ENCODE measurements at places on chromosomes 5 and 9. TPM values are rescaled to one million over a fixed set of nuclear protein-coding genes. Genes with fewer than 3 reads are reported as not detected.

Gene MLANA
- not detected for total RNA-seq

- peaks cover 7% of the 10 kb centered on the region for H3K4me1 ChIP-seq
- H3K4me3 ChIP-seq: no peak overlapping the region
- H3K27me3 ChIP-seq: no peaks in the 10 kb centered on the region
- no peaks in the 10 kb centered on the region for H3K36me3 ChIP-seq
- no peak for DNase-seq
- no peak overlapping the region for H3K27ac ChIP-seq
Observed at GRCh38 chr9:134069480-134070399, 1.9 kb upstream of the BRD3 start.

DNA sequence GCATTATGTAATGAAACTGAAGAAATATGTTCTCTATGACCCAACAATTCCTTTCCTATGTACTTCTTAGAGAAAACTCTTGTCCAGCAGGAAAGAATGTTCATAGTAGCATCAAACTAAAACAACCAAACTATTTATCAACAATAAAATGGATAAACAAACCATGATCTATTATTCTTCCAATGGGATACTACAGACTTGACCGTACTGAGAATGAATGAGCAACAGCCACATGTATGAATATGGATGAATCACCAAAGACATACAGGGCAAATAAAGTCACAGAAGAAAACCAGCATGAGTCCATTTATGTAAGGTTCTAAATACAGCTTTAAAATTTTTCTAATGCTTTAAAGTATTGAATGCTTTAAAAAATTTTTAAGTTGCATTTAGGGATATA lies 73.6 kb upstream of the SUSD1 start:
- H3K27me3 ChIP-seq: no peaks in the 10 kb centered on the region
- H3K4me3 ChIP-seq: no peak overlapping the region
- no peaks in the 10 kb centered on the region for H3K4me1 ChIP-seq
- DNase-seq: no peak

Gene IFNA2
- not detected for total RNA-seq

Gene TAF11L12
- total RNA-seq: not detected

Gene BASP1
- 142 TPM for total RNA-seq

Gene INSL6
- total RNA-seq: not detected

- no peak overlapping the region for H3K27ac ChIP-seq
- no peaks in the 10 kb centered on the region for H3K36me3 ChIP-seq
- no peak overlapping the region for H3K4me3 ChIP-seq
- DNase-seq: no peak
- H3K4me1 ChIP-seq: no peaks in the 10 kb centered on the region
Observed at GRCh38 chr5:20469792-20470191, 481.8 kb upstream of the CDH18 start.

Gene OR1J2
- total RNA-seq: not detected

Gene ENDOG
- total RNA-seq: 87.2 TPM

Gene PCDHA9
- 0.51 TPM for total RNA-seq

Gene PCDHA12
- 0.40 TPM for total RNA-seq

GRCh38 chr5:53560028-53560427 lies 411 bp upstream of the NDUFS4 start:
- H3K4me1 ChIP-seq: no peaks in the 10 kb centered on the region
- DNase-seq: no peak
- peak overlapping the region; percentile 75 for H3K27ac ChIP-seq
- peak overlapping the region; percentile 61 for H3K4me3 ChIP-seq
- H3K36me3 ChIP-seq: no peaks in the 10 kb centered on the region

Gene PNPLA7
- total RNA-seq: 34.2 TPM
